ENCODE measurements at places on chromosomes 11 and 22.

DNA sequence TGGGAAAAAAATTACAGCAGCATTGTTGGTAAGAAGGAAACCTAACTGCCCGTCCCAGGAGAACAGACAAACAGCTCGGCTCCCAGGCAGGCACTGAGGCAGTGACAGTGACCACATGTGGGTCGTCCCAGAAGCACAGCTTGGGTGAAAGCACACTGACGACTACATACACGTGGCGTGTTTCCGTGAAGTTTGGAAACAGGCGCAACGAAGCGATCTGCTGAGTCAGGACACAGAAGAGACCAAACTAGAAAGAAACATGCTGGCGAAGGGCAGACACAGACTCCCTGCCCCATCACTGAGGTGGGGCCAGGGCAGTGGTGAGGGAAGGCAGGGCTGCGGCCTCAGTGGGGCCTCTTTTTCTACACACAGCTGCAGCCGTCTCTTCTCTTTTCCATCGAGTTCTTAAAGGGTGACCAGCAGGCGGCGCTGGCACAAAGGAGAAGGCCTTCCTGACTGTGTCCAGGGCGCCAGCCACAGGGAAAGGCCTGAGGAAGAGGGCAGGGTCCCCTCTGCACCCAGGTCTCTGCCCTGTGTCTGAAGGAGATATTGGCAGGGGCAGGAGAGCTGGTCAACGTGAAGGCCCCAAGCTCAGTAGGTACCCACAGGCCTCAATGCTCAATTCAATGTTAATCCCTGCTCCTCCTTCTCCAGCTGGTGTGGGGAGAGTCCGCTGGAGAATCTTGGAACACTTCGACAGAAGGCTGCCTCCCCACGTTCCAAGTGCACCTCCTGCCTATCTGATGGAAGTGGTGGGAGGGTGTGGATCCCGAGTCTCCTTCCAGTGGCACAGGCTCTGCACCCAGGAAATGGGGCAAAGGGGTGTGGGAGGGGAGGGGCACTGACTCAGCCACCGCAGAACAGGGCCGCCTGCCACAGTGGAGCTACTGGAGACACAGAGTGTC, 19.9 kb downstream of the CARS1 start:
- no peak for DNase-seq

DNA sequence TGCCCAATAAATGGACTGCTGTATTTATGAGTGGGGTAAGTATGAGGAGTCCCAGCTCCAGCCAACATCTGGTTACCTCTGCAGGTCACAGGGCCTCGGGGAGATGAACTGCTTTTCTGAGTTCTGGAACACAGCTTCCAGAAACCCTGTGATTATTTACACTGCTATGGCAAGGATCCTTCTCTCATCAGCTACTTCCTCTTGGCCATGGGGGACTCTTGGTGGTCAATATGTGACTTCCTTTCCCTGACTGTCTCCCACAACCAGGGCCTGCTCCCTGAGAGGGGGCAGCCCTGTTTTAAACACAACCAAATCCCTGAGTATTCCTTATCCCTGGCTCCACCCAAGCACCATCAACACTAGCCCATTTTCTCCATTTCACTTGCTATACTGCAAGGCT, 10.0 kb downstream of the RHOG start:
- no peak for DNase-seq

- DNase-seq = no peak
Measured at GRCh38 chr11:102244681-102245409, 72.4 kb upstream of the BIRC3 start.

- DNase-seq = no peak
Measured at GRCh38 chr22:28297504-28297903, 378.4 kb upstream of the PITPNB start.

GRCh38 chr22:38431266-38432010, 23.6 kb downstream of the KCNJ4 start:
- DNase-seq = no peak

DNA sequence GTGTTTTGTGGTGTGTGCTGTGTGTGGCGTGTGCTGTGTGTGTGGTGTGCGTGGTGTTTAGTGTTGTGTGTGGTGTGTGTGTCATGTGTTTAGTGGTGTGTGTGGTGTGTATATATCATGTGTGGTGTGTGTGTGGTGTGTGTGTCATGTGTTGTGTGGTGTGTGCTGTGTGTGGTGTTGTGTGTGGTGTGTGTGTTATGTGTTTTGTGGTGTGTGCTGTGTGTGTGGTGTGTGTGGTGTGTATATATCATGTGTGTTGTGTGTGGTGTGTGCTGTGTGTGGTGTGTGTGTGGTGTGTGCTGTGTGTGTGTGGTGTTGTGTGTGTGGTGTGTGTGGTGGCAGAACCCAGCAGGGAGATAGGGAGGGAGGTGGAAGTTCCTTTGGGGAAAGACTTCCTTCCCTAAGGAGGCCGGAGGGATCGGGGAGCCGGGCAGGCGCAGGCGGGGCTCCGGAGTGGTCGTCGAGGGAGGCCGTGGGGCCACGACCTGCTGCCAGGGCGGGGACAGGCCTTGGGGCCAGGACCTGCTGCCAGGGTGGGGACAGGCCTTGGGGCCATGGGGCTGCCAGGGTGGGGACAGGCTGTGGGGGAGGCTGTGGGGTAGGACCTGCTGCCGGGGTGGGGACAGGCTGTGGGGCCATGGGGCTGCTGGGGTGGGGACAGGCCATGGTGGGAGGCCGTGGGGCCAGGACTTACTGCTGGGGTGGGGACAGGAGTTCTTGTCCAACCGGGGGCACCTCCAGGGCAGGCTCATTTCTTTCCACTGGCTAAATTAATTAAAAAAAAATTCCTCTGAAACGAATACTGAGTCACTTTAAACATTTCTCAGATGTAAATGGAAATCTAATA, 15.2 kb downstream of the PIM3 start:
- DNase-seq = no peak

DNA sequence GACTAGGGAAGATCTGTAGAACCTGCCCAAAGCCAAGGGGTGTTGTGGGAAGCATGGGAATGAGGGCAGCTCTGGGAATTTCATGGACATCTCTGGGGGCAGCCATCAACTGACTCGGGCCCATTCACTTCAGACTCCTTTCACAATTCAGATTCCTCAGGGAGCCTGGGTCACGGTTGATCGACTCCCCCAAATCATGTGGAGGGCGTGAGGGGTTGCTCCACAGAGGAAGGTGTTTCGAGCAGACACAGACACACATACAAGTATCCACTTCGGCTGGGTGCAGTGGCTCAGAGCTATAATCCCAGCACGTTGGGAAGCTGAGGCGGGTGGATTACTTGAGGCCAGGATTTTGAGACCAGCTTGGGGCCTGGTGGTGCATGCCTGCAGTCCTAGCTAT, 15.7 kb downstream of the STX3 start:
- DNase-seq = no peak

- no peak for DNase-seq
Measured at GRCh38 chr11:2316169-2316962, 14.6 kb downstream of the TSPAN32 start.

DNA sequence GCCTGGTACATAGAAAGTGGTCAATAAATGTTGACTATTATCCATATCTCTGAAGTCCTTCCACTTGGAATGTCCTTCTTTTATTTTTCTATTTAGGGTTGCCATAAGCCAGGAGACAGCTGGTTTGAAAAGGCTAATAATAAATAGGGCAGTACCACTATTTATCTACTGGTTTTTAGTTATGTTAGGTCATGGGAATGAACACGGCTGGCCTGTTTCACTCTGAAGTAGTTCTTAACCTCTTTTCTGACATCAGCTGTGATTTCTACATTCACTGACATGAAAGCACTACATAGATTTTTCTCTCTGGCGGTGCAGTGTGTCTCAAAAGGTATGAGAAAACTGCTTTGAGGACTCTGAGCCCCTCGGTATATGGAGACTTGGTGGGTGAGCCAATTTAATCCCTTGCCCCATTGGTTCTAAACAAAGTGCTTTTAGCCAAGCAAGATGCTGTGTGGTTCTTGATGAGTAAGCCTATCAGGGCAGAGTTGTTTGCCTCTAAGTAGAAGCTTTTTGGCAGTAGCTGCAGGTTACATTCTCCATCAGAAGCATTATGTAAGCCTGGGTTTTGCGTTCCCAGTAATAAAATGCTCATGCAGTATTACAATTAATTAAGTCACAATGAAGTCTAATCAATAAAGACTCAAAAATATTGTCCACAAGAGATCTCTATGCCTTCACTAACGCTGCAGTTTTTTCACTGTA, 48.7 kb upstream of the APOA1 start:
- no peak for DNase-seq

DNA sequence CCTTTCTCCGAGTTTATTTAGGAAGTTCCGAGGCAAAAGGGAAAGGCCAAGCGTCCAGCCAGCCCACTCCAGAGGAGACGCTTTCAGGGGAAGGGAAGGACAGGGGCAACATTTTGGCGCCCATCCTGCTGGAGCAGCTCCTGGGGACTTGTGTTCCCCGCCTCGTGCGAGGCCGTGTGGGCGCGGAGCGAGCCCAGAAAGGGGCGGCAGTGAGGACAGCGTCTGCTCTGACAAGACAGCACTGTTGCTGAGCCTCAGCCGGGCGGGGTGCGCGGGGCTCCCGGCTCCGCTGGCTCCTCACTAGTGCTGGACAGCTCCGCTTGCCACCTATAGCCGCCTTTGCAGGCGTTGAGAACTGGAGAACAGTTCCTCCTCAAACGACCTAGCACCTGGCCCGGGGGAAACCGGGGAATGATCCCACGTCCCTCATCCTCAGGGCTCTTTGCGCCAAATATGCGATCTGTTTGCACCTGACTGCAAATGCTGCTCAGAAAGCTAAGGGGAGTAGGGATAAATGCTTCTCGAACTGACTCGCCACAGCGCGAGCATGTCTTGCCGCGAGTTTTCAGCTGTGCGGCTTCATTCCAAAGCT, 722 bp upstream of the GUCY1A2 start:
- no peak for DNase-seq

GRCh38 chr22:43288378-43288777, 54.8 kb downstream of the SCUBE1 start:
- DNase-seq = no peak

- DNase-seq = no peak
Measured at GRCh38 chr22:24393848-24394247, 33.6 kb upstream of the ADORA2A start.

DNA sequence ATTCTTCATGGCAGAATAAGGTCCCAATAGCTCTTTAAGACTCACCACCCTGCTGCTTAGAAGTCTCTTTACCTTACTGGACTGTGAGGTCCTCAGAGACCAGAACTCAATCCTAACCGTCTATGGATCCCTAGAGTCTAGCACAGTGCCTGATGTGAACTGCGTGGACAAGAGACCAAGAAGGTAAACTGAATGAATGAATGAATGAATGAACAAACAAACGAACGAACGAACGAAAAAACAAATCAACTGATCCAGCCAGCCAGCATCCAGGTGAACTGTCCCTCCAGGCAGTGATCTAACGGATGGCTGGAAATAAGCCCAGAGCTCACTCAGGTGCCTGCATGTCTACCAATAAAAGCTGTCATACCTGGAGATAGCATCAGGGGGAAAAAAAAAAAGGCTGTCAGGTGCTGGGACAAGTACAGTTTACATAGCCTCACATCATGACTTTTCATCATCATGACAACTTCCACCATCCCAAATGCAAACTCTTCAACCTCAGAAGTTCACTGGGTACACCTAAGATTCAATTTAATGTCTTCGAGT, 59.8 kb downstream of the PACSIN2 start:
- DNase-seq = no peak

DNA sequence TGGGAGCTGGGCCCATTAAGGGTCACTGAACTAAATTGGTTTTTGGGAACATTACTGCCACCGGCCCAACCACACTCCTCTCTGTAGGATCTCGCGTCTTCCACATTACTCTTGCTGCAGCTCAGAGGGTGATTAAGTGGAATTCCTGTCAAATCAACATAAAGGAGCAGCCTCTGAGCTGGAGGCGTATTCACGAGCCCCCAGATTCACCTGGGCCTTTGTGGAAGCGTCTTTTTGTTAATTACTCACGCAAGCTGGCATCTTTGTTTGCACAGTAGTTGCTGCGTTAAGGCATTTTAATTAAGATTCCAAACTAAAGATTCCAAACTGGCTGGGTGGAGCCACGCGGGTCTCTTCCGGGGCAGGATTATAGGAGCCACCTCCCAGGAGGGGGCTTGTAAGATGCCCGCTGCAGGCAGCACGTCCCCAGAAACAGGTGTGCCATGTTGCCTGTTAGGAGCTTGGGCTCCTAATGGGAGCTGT, 21.5 kb upstream of the RFPL3 start:
- no peak for DNase-seq

DNA sequence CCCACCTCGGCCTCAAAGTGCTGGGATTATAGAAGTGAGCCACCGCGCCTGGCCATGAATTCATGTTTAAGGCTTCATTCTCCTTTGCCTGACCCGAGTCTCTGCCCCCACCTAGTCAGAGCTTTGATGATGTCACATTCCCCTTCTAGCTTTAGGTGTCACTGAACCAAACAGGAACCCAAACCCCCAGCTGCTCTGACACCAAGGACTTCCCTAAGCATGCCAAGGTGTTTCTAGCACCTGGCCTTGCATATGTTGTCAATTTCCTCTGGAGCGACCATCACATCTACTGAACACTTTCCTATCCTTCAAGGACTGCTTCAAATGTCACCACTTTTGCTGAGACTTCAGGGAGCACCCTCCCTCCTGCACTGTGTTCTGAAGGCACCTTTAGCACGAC, 2.3 kb downstream of the F2 start:
- DNase-seq = no peak

DNA sequence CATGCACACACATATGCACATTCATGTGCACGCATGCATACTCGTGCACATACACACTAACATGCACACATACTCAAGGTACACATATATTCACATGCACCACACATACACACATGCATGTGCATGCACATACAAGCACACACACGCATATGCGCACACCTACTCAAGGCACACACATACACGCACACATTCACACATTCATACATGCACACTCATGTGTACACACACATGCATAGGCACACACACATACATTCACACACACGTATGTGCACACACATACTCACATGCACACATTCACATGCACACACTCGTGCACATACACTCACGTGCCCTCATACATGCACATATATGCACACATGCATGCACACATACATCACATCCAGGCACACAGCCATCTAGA, 489.0 kb downstream of the MN1 start:
- no peak for DNase-seq

- no peak for DNase-seq
Measured at GRCh38 chr11:28547321-28547741, 439.1 kb downstream of the METTL15 start.

DNA sequence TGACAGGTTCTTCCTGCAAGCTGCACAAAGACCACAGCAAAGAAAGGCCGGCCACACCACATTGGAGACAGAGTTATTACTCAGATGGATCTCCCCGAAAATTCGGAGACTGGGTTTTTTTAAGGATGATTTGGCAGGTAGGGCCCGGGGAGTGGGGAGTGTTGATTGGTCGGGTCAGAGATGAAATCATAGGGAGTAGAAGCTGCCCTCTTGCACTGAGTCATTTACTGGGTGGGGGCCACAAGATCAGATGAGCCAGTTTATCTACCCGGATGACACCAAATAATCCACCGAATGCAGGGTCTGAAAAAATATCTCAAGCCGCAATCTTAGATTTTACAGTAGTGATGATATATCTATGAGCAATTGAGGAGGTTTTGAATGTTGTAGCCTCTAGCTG, 401.8 kb upstream of the FAT3 start:
- no peak for DNase-seq

GRCh38 chr11:106495046-106495445, 417.6 kb downstream of the AASDHPPT start:
- DNase-seq = no peak

- DNase-seq = no peak
Measured at GRCh38 chr11:416051-416756, 1.4 kb upstream of the SIGIRR start.
